A673 (cell line): ENCODE measurements at places on chromosomes 11 and 22. TPM values are rescaled to one million over a fixed set of nuclear protein-coding genes. Genes with fewer than 3 reads are reported as not detected.

GRCh38 chr11:47003180-47003877 is 66.8 kb downstream of the CSTPP1 start:
- H3K27ac ChIP-seq: peak overlapping the region; percentile 70
- DNase-seq: peak; percentile 72
- no peaks in the 10 kb centered on the region for H3K27me3 ChIP-seq
- no peak overlapping the region for H3K4me3 ChIP-seq
- peaks cover 72% of the 10 kb centered on the region for H3K4me1 ChIP-seq
- H3K36me3 ChIP-seq: no peaks in the 10 kb centered on the region

DNA sequence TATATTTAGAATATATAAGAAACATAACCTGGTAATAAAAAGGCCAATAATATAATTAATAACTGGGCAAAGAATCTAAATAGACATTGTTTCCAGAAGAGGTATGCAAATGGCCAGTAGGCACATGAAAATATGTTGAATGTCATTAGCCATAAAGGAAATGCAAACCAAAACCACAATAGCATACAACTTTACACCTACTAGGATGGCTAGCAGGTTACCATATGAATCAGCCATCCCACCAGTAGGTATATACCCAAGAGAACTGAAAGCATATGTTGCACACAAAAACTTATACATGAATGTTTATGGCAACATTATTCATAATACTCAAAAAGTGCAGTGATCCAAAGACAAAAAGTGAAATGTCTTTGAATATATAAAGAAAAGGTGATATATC is 2.7 kb upstream of the OR2D2 start:
- no peaks in the 10 kb centered on the region for H3K27me3 ChIP-seq
- H3K4me1 ChIP-seq: no peaks in the 10 kb centered on the region
- H3K36me3 ChIP-seq: no peaks in the 10 kb centered on the region

DNA sequence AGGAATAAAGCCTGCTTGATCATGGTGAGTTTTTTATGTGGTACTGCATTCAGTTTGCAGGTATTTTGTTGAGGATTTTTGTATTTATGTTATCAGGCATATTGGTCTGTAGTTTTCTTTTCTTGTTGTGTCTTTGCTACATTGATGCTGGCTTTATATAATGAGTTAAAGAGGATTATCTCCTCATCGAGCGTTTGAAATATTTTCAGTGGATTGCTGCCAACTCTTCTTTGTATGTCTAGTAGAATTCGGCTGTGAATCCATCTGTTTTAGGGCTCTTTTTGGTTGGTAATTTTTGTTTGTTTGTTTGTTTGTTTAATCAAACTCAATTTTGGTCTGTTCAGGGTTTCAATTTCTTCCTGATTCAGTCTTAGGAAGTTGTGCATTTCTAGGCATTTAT is 758.4 kb downstream of the KCNA4 start:
- no peaks in the 10 kb centered on the region for H3K36me3 ChIP-seq
- no peak overlapping the region for H3K4me3 ChIP-seq
- H3K27me3 ChIP-seq: no peaks in the 10 kb centered on the region
- H3K4me1 ChIP-seq: no peaks in the 10 kb centered on the region
- no peak overlapping the region for H3K27ac ChIP-seq

- no peak for DNase-seq
- H3K4me1 ChIP-seq: no peaks in the 10 kb centered on the region
- peaks cover 31% of the 10 kb centered on the region for H3K36me3 ChIP-seq
Observed at GRCh38 chr22:17137170-17137569, 16.0 kb upstream of the TMEM121B start.

DNA sequence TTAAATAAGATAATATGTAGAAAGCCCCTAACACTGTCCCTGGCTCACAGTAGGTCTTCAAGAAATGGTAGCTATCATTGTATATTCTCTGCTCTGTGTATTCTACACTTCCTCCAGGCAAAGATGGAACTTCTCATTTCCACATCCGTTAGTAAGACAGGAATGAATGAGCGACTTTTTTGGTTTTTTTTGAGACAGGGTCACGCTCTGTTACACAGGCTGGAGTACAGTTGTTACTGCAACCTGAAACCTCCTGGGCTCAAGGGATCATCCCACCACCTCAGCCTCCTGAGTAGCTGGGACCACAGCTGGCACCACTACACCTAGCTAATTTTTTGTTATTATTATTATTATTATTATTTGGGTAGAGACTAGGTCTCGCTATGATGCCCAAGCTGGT is 2.3 kb upstream of the CLPB start:
- H3K4me1 ChIP-seq: no peaks in the 10 kb centered on the region
- no peak overlapping the region for H3K4me3 ChIP-seq
- H3K36me3 ChIP-seq: no peaks in the 10 kb centered on the region
- DNase-seq: no peak
- H3K27ac ChIP-seq: no peak overlapping the region
- no peaks in the 10 kb centered on the region for H3K27me3 ChIP-seq

DNA sequence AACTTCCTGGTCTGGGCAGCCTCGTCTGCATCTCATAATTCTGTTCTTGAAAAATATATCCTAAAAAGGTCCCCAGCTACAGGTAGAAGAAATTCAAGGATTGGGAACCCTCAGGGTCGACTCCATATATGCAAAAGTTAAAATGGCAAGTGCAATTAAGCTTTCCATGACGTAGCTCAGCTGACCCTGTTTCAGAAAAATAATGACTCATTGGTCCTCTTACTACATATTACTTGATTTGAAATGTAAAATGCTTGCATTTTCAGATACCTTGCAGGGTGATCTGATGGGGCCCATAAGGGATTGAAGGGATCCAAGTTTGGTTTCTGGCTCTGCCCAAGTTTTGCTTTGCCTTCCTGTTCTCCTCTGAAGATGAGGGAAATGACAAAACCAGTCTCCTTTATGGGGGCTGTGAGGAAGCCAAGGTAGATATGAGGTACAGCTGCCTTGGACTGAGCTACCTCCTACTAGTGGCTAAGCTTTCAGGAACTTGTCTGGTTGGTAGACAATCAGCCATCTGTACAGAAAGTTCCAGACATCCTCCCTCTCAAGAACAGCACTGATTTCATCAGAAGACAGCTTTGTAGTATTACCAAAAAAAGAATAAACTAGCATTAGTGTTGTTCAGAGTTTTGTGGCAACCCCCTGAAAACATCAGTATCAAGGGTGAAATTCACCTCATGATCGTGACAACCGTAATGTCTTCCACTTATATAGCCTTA is 177.3 kb downstream of the DBX1 start:
- no peak overlapping the region for H3K27ac ChIP-seq
- H3K36me3 ChIP-seq: no peaks in the 10 kb centered on the region
- no peak for DNase-seq
- H3K4me1 ChIP-seq: no peaks in the 10 kb centered on the region

GAB4 gene
- total RNA-seq: not detected in 2 replicates

ATG13 gene
- total RNA-seq: 155 and 158 TPM in 2 replicates

MUC6 gene
- not detected in 2 replicates for total RNA-seq

MYOD1 gene
- not detected in 2 replicates for total RNA-seq

SCUBE1 gene
- total RNA-seq: 0.24 and 0.42 TPM in 2 replicates
